ENCODE measurements at places on chromosomes 16 and 17. TPM values are rescaled to one million over a fixed set of nuclear protein-coding genes. Genes with fewer than 3 reads are reported as not detected.

TNFRSF17 gene
- total RNA-seq: not detected

DNA sequence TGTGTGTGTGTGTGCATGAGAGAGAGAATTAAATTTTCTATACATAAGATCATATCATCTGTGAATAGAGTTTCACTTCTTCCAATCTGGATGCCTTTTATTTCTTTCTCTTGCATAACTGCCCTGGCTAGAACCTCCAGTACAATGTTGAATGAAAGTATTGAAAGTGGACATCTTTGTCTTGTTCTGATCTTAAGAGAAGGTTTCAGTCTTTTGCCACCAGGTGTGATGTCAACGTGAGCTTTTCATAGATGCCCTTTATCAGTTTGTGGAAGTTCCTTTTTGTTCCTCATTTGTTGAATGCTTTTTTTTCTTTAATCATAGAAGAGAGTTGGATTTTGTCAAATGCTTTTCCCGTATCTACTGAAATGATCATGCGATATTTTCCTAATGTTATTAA lies 63.3 kb downstream of the RNF213 start:
- H3K4me3 ChIP-seq: no peak overlapping the region
- DNase-seq: no peak
- H3K4me1 ChIP-seq: peaks cover 7% of the 10 kb centered on the region
- peak overlapping the region; percentile 58 for H3K27ac ChIP-seq
- H3K27me3 ChIP-seq: no peaks in the 10 kb centered on the region

DNA sequence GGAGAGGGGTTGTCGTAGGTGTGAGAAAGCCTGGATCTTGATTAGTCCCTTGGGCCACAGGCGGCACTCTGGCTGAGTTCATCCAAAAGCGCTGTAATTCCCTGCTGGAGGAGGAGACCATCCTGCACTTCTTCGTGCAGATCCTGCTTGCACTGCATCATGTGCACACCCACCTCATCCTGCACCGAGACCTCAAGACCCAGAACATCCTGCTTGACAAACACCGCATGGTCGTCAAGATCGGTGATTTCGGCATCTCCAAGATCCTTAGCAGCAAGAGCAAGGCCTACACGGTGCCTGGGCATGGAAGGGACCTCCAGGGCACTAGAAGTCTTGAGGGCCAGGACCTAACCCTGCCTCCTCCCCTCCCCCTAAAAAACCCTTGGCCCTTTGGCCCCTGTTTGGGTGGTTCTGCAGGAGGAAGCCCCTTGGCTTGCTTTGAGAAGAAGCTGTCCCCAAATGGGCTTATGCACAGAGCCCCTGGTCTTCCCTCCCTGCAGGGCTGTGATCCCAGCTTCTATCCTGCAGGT lies 6.2 kb downstream of the NEK8 start:
- H3K4me1 ChIP-seq: peaks cover 23% of the 10 kb centered on the region
- H3K27me3 ChIP-seq: no peaks in the 10 kb centered on the region
- no peak overlapping the region for H3K27ac ChIP-seq

- no peak overlapping the region for H3K4me3 ChIP-seq
- peaks cover 10% of the 10 kb centered on the region for H3K36me3 ChIP-seq
- peaks cover 27% of the 10 kb centered on the region for H3K4me1 ChIP-seq
- no peak overlapping the region for H3K27ac ChIP-seq
These were observed 214.4 kb upstream of the CACNG5 start for GRCh38 chr17:66620528-66620927.

GRCh38 chr16:87263418-87264052 lies 53.7 kb downstream of the C16orf95 start:
- no peaks in the 10 kb centered on the region for H3K27me3 ChIP-seq
- no peaks in the 10 kb centered on the region for H3K36me3 ChIP-seq
- no peak overlapping the region for H3K4me3 ChIP-seq
- DNase-seq: no peak
- no peaks in the 10 kb centered on the region for H3K4me1 ChIP-seq

GRCh38 chr16:78462288-78463208 lies 363.1 kb downstream of the WWOX start:
- H3K27me3 ChIP-seq: no peaks in the 10 kb centered on the region
- H3K4me1 ChIP-seq: no peaks in the 10 kb centered on the region
- DNase-seq: no peak
- no peak overlapping the region for H3K27ac ChIP-seq

- H3K4me1 ChIP-seq: peaks cover 5% of the 10 kb centered on the region
These were observed 3.8 kb upstream of the HAP1 start for GRCh38 chr17:41738077-41738800.

KCNH4 gene
- total RNA-seq: 0.53 TPM

OR1A1 gene
- not detected for total RNA-seq

GRCh38 chr17:34226011-34226743 lies 28.9 kb upstream of the CCL2 start:
- H3K27me3 ChIP-seq: peaks cover 17% of the 10 kb centered on the region
- H3K36me3 ChIP-seq: no peaks in the 10 kb centered on the region
- no peaks in the 10 kb centered on the region for H3K4me1 ChIP-seq
- DNase-seq: no peak
- H3K4me3 ChIP-seq: no peak overlapping the region
- H3K27ac ChIP-seq: no peak overlapping the region

DNA sequence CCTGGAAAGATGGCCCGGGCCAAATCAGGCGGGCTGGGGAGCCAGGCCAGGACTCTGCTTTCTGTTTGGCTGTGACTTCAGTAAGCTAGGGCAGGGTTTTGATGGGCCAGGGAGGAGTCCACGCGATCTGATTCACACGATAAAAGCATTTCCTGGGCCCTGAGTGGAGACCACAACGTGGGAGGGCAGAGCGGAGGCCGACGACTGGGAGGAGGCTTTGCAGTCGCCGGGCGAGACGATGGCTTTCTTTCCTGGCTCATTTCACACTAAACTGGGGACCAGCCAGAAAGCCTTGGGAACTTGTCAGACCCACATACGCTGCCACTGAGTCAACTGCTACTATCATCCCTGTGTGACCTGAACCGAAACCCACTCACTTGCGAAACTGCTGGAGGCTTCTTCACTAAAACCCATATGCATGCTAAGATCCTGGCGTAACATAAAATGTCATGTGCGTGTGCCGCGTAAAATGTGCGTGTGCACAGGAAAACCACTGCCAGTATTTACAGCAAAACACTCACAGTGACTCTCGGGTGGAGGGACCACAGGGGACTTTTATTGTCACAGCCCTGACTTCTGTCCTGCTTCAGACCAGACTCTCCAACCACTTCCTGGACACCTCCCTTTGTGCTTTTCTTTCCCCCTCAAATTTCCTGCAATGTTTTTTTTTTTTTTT lies 14.2 kb upstream of the RHBDF2 start:
- H3K27me3 ChIP-seq: no peaks in the 10 kb centered on the region
- H3K4me1 ChIP-seq: peaks cover 32% of the 10 kb centered on the region
- H3K4me3 ChIP-seq: peak overlapping the region; percentile 47
- H3K36me3 ChIP-seq: no peaks in the 10 kb centered on the region
- DNase-seq: peak; percentile 86
